Stomach (tissue), 19 donors: ENCODE measurements at places on chromosomes 11 and 22.

DNA sequence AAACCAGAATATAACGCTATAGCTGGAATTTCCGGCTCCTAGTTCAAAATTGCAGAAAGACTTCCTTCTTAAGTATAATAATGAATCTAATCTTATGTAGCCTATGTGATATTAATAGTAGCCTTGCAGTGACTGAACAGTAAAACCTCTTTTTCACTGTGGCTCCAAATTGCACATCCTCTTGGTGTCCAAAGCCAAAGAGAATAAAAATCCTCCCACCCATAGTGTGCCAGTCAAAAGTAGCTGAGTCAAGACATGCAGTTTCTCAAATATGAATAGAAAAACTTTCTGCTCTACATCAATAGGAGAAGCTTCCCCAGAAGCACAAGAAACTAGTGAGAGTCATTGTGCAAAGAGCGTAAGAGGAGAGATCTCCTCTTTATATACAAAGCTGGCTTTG is 76.0 kb upstream of the PICALM start:
- no peak for DNase-seq

DNA sequence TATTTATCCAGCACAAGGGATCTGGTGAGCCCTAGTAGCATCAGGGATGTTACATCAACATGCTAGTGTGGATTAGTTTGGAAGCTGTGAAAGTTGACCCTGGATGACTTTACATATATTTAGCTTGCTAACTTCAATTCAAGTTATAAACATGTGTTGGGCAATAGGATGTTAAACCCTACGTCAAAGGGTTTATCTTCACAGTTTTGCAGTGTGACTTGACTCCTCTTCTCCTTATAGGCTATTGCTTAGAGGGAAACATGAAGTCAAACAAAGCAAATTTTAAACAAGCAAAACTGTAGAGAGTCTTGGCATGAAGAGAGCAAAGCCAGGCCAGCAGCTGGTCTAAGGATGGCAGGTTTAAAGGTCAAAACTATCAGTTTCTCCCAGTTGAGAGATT is 11.3 kb upstream of the CTSC start:
- DNase-seq = no peak

DNA sequence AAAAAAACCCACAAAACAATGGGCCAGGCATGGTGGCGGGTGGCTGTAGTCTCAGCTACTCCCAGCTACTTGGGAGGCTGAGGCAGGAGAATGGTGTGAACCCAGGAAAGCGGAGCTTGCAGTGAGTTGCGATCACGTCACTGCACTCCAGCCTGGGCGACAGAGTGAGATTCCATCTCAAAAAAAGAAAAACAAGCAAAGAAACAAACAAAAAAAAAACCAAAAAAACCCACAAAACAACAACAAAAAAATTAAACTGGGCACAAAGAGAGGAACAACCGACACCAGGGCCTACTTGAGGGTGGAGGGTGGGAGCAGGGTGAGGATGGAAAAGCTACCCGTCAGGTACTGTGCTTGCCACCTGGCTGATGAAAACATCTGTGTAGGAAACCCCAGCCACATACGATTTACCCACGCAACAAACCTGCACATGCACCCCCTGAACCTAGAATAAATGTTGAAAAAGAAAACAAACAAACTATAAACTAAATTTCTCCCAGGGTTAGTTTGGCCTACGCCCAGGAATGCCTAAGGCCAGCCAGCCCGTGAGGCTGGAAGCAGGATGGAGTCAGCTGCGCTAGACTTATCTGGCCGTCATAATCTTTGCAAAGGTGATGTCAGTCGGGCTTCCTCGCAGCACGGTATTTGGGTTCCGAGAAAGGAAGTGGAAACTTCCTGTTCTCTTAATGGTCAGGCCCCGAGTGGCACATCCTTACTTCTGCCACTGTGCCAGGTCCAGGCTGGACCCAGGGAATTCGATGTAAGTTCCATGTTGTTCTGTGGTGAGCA is 21.9 kb upstream of the CYB5R3 start:
- DNase-seq = no peak

DNA sequence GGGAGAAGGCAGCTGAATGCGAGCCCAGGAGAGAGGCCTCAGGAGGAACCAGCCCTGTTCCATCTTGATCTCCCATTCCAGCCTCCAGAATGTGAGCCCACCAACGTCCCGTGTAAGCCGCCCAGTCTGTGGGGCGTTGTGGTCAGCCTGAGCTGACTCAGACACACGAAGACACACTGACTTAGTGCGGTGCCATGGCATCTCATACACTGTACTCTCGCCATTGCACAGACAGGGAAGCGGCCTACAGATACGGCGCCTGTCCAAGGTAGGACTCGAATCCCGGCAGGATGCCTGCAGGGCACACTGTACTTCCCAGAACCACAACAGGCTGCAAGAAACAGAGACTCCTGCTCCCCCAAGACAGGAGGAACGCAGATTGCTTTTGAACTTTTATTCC is 179.6 kb downstream of the CTTN start:
- DNase-seq = no peak

GRCh38 chr11:65972116-65972515 is 10.6 kb downstream of the SART1 start:
- no peak for DNase-seq

GRCh38 chr11:68831124-68831523 is 10.6 kb downstream of the CPT1A start:
- peak; percentile 91 for DNase-seq

DNA sequence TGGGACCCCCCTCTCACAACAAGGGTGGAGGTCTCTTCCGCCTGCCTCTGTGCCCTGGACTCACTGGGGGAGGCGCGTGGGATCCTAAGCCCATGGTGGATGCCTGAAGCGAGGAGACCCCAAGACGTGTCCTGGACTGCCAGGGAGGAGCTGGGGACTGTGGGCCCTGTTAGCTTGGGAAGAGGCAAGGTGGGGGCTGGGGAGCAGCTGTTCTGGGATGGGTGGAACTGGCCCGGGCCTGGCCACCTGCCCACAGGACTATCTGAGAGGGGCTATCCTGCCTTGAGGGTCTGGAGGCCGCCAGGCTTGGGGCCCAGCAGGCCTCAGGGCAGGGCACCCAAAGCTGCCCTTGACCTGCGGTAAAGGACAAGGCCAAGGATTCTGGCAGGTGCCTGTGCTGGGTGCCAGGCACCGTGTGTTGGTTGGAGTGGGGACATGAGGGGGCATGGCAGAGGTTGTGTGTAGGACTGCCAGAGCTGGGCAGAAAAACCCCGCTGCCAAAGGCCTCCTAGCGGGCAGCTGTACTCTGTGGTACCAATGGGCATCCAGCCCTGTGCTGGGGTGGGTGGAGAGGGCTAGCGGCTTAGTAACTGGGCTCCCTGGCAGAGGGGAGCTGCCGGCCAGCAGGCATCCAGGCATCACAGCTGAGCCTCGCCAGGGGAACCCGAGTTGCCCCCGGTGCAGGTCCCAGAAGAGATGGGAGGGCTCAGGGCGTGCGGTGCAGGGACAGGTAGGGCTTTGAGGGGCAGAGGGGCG is 670 bp downstream of the LSP1 start:
- no peak for DNase-seq

DNA sequence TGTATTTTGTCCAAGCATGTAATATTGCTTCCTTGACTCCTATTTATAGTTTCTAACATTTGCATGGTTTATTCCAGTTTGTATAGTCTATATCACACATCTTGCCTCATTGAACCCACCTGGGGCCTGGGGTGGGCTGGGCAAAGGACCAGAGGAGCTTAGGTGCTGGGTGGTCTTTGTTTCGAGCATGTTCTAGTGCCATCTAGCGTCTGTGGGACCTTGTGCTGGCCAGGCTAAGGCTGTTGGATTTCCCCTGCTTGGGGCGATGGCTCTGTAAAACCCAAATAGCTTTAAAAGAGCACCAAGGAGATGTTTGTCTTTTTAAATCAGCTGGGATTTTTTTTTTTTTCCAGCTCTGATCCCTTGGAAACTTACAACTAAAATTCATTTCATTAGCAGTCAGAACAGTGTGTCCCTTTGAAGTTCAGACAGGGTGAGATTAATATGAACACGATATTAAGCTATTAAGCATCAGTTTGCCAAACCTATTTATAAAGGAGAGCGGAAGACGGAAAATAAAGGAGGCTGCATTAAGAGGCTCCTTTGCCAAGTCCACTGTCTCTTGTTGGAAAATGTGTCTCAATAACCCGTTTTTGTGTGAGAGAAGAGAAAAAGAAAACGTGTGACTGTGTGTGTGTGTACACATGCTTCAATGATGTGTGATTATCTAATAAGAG is 157.4 kb downstream of the COMMD9 start:
- peak; percentile 85 for DNase-seq

DNA sequence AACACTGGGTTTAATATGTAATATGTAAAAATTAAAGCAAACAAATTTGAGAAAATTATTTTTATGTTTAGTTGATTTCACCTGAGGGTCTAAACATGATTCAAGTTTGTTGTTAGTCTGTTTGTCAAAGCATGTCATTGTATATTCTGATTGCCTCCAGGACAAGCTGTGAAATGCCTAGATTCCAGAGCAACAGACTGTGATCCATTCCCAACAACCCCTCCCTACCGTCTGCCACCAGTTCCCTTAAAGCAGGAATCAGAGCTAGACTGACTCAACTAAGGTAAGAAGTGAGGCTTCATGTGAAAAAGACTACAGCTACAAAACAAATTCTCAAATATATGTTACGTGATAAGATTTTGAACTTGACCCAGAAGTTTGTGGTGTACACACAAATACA is 304.2 kb downstream of the RAB38 start:
- DNase-seq = no peak

GRCh38 chr11:115696563-115696962 is 192.3 kb upstream of the CADM1 start:
- no peak for DNase-seq
